ENCODE measurements at places on chromosomes 7 and 10.

- no peak for DNase-seq
- no peaks in the 10 kb centered on the region for H3K27me3 ChIP-seq
- no peak overlapping the region for H3K4me3 ChIP-seq
- H3K36me3 ChIP-seq = no peaks in the 10 kb centered on the region
- H3K4me1 ChIP-seq = peaks cover 16% of the 10 kb centered on the region
These were observed 163.3 kb upstream of the PRKCQ start for GRCh38 chr10:6743291-6743849.

- no peak for DNase-seq
- no peaks in the 10 kb centered on the region for H3K27me3 ChIP-seq
- H3K4me1 ChIP-seq = no peaks in the 10 kb centered on the region
- H3K4me3 ChIP-seq = no peak overlapping the region
- H3K36me3 ChIP-seq = no peaks in the 10 kb centered on the region
These were observed 583.3 kb upstream of the SORCS1 start for GRCh38 chr10:107747851-107748250.

DNA sequence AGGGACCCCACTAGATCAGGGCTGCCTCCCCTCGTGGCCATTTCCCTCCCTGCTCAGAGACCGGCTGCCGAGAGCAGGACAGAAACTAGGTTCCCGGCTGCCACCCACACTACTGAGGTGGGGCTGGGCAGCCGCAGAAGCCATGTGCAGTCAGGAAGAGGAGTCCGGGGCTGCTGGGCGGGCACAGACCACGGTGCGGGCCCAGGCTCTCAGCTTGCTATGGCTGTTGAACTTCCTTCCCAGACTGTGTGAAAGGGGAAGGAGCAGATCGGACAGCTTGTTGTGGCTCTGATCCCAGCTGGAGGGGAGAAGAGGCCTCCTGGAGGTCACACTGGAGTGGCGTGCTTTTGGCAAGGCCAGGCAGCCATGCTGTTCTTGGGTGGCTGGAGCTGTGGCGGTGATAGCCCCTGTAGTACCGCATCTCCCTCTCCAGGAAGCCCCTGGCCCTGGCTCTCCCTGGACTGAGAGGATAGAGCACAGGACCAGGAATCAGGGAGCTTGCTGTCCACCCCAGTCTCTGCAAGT, 56.8 kb downstream of the HK1 start:
- no peaks in the 10 kb centered on the region for H3K27me3 ChIP-seq
- H3K4me3 ChIP-seq = no peak overlapping the region
- H3K4me1 ChIP-seq = peaks cover 45% of the 10 kb centered on the region

DNA sequence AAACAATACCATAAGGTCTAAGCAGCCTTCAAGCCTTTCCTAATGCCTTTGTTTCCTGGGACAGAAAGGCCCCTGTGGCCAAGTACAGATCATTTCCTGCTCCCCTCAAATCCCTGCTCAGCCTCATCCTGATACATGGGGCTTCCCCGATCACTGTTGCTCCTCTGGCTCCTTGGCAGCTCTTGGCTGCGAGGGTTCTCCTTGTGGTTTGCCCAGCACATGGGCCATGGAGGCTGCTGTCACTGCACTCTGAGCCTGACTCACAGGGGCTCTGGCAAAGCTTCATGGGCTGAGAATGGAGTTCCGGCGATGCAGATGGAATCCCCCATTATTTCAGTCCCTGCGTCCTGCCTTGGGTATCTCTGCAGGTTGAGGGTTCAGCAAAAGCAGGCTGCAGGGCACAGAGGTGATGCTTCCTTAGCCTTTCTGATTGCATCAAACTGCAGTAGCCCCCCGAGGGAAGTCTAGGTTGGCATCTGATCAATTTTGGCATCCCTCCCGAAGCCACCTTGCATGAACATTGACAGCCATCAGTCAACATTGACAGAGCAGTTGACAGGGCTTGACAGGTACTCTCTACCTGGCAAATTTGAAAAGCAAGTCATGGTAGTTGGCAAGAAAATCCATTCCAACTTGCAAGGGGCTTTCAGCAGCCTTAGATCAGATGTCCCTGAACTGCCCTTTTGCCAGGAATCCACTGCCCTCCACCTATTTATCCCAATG, 168.6 kb downstream of the GFRA1 start:
- H3K4me3 ChIP-seq = no peak overlapping the region
- H3K27me3 ChIP-seq = no peaks in the 10 kb centered on the region
- no peak overlapping the region for H3K27ac ChIP-seq
- H3K4me1 ChIP-seq = 0 out of 2 replicates have a peak, but pooled peaks cover 2% of the 10 kb centered on the region
- no peak for DNase-seq
- no peaks in the 10 kb centered on the region for H3K36me3 ChIP-seq

GRCh38 chr7:114531326-114531725, 116.7 kb downstream of the FOXP2 start:
- DNase-seq = peak; percentile 10
- H3K27me3 ChIP-seq = no peaks in the 10 kb centered on the region
- peaks cover 20% of the 10 kb centered on the region for H3K4me1 ChIP-seq
- no peak overlapping the region for H3K4me3 ChIP-seq
- H3K36me3 ChIP-seq = no peaks in the 10 kb centered on the region
- H3K27ac ChIP-seq = no peak overlapping the region

DNA sequence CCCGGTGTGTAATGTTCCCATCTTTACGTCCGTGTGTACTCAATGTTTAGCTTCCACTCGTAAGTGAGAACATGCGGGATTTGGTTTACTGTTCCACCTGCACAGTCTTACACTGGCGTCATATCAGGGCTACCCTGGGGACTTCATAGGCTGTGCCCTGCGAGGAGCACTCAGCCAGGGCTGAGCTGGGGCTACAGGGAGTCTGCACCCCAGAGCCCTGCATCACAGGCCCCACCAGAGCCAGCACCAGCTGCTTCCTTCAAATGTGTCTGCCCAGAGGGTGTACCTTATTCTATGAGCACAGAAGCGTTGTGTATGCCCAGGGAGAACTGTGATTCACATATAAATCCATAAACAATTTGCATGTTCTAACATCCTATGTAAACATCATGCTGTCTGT, 277.1 kb downstream of the TCERG1L start:
- H3K4me1 ChIP-seq = no peaks in the 10 kb centered on the region
- no peaks in the 10 kb centered on the region for H3K36me3 ChIP-seq
- no peak overlapping the region for H3K4me3 ChIP-seq
- no peak for DNase-seq

DNA sequence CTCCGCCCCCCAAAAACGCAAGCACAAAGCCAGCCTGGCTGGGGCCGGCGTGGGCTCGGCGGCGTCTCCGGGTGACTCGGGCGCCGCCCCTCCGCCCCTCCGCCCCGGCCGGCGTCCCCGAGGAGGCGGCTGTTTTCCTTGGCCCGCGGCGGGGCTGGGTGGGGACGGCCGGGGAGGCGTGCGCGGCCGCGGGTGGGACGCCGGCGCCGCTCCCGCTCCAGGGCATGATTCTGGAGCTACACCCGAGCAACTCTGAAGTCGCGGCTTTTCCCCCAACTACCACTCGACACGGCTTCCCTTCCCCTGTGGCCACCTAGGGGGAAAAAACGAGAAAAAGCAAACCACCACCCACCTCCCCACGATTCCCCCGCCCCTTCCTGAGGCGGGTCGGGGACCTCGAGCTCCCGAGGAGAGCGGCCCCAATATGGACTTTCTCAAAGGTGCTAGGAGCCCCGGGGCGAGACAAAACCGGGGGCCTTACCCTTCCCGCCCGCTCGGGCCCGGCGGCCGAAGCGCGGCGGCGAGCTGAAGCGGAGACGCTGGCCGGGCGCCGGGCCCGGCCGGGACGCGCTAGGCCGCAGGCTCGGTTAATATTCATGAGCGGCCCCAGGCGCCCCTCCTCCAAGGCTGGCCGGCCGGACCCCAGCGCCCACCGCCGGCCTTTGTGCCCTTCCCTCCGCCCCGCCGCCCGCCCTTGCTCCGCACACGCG, 856 bp downstream of the ARHGAP21 start:
- peak overlapping the region; percentile 90 for H3K27ac ChIP-seq
- H3K36me3 ChIP-seq = 0 out of 2 replicates have a peak, but pooled peaks cover 3% of the 10 kb centered on the region
- H3K27me3 ChIP-seq = no peaks in the 10 kb centered on the region

GRCh38 chr10:116715341-116715740, 27.0 kb downstream of the HSPA12A start:
- DNase-seq = peak; percentile 10
- no peaks in the 10 kb centered on the region for H3K4me1 ChIP-seq
- H3K27ac ChIP-seq = no peak overlapping the region
- no peaks in the 10 kb centered on the region for H3K36me3 ChIP-seq

GRCh38 chr7:91352091-91352490, 87.9 kb downstream of the FZD1 start:
- H3K4me1 ChIP-seq = no peaks in the 10 kb centered on the region
- H3K36me3 ChIP-seq = no peaks in the 10 kb centered on the region

GRCh38 chr10:57992321-57993077, 275.2 kb downstream of the IPMK start:
- no peaks in the 10 kb centered on the region for H3K36me3 ChIP-seq
- H3K27ac ChIP-seq = no peak overlapping the region
- no peak for DNase-seq
- H3K4me3 ChIP-seq = no peak overlapping the region
- H3K27me3 ChIP-seq = 0 out of 2 replicates have a peak, but pooled peaks cover 5% of the 10 kb centered on the region
- peaks cover 11% of the 10 kb centered on the region for H3K4me1 ChIP-seq

DNA sequence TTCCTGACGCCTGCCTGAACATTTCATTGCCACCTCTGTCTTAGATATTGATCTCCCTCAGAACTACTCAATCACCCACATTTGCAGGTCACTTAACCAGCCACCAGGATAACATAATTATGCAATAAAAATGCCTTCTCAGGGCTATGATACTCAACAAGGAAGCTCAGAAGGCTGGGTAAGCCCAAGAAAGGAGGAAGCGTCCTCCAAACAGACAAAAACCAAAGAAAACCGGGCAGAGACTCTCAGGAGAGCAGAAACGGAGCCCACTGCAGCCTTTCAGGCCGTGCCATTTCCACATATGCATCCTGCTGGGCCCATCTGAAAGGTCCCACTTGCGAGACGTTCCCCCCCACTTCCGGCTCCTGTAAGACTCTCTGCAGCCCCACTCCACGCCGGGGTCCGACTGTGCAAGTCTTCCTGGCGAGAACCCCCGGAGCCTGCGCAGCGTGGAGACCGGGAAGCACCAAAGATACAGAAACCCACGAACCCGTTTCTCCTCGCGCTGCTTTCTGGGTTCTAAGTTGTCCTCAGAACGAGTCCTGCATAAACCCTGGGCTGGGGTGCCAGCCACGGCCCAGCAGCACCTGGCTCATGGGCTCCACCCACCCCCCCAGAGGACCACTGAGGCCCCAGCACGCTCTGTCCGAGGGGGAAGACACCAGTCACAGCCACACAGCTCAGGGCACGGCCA, 83.7 kb downstream of the DIP2C start:
- no peak for DNase-seq
- H3K4me1 ChIP-seq = peaks cover 27% of the 10 kb centered on the region
- H3K27me3 ChIP-seq = no peaks in the 10 kb centered on the region
- H3K27ac ChIP-seq = no peak overlapping the region

GRCh38 chr7:51090411-51090810, 226.2 kb downstream of the COBL start:
- no peaks in the 10 kb centered on the region for H3K4me1 ChIP-seq
- H3K27me3 ChIP-seq = peaks cover 7% of the 10 kb centered on the region
- DNase-seq = peak; percentile 5
- H3K36me3 ChIP-seq = no peaks in the 10 kb centered on the region
- H3K4me3 ChIP-seq = no peak overlapping the region

- peak overlapping the region; percentile 55 for H3K27ac ChIP-seq
- peak overlapping the region; percentile 61 for H3K4me3 ChIP-seq
- H3K4me1 ChIP-seq = peaks cover 13% of the 10 kb centered on the region
- peak; percentile 71 for DNase-seq
- H3K27me3 ChIP-seq = no peaks in the 10 kb centered on the region
These were observed 576.6 kb upstream of the SORCS1 start for GRCh38 chr10:107740962-107741690.

DNA sequence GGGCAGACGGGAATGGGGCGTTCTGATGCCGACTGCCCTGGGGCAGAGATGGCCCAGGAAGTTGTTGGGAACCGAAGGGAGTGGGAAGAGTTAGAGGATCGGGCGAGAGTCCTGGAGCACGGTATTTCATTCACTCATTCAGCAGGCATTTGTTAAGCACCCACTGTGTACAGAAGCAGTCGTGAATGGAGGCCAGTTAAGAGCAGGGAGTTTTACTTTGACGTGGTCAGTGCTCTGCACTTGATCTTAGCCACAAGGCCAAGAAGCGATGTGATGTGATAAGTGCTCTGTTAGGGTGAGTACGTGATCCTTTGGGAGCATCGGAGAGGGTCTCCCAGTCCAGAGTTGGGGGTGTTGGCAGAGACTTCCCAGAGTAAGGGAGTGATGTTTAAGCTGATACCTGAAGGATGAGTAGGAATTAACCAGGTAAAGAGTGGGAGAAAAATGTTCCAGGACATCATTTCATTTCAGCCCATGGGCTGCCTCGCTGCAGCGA, 890 bp downstream of the ZFYVE27 start:
- no peaks in the 10 kb centered on the region for H3K27me3 ChIP-seq
- no peak for DNase-seq
- H3K36me3 ChIP-seq = peaks cover 11% of the 10 kb centered on the region
- H3K27ac ChIP-seq = peak overlapping the region; percentile 90
- H3K4me1 ChIP-seq = peaks cover 11% of the 10 kb centered on the region

GRCh38 chr7:87715545-87715944, 87.3 kb downstream of the RUNDC3B start:
- DNase-seq = no peak
- no peaks in the 10 kb centered on the region for H3K36me3 ChIP-seq
- no peaks in the 10 kb centered on the region for H3K27me3 ChIP-seq
- no peak overlapping the region for H3K4me3 ChIP-seq
- H3K27ac ChIP-seq = no peak overlapping the region
- H3K4me1 ChIP-seq = peaks cover 12% of the 10 kb centered on the region

- H3K27ac ChIP-seq = no peak overlapping the region
- no peak for DNase-seq
- H3K36me3 ChIP-seq = no peaks in the 10 kb centered on the region
- H3K4me3 ChIP-seq = no peak overlapping the region
- H3K27me3 ChIP-seq = no peaks in the 10 kb centered on the region
These were observed 32.8 kb downstream of the TSPAN12 start for GRCh38 chr7:120825152-120825551.

- no peak overlapping the region for H3K27ac ChIP-seq
- peak overlapping the region; percentile 75 for H3K4me3 ChIP-seq
- peak; percentile 54 for DNase-seq
- peaks cover 21% of the 10 kb centered on the region for H3K4me1 ChIP-seq
These were observed 1.1 kb downstream of the TET1 start for GRCh38 chr10:68560943-68561864.

DNA sequence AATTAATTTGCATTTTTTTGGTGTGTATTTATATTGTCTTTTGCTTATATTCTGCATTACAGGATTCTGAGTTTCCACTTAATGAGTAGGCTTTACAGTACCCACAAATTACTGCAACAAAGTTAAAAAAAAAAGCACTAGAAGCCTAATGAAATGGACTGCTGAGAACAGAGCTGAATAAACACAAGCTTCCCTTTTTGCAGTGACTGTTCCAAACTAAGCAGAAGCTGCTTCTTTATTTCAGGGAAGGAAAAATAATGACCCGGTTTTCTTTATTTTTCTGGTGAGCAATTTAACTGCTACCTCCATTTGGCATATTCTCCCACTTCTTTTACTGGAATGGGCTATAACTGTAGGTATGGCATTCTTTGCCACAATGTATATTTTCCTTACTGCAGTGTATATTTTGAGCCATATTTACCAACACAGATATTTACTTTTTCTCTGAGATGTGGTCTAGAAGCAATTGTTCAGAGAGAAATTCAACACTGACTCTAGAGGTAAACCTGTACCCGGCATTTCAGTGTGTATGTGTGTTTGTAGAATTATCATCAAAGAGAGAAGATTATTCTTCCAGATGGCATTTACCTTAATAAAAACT, 56.9 kb downstream of the HDAC9 start:
- no peak overlapping the region for H3K4me3 ChIP-seq
- H3K27ac ChIP-seq = no peak overlapping the region
- H3K27me3 ChIP-seq = no peaks in the 10 kb centered on the region
- no peaks in the 10 kb centered on the region for H3K36me3 ChIP-seq
- H3K4me1 ChIP-seq = peaks cover 20% of the 10 kb centered on the region
- peak; percentile 4 for DNase-seq

Measured in GM23248 (cell line).